ENCODE measurements at places on chromosomes 13 and 19. TPM values are rescaled to one million over a fixed set of nuclear protein-coding genes. Genes with fewer than 3 reads are reported as not detected.

Gene SLC7A1
- total RNA-seq, result 68.5 TPM

Gene DNAJC3
- 24.0 TPM for total RNA-seq

Gene GAS6
- 3.0 TPM for total RNA-seq

Gene SSBP4
- 122 TPM for total RNA-seq

Gene ZNF229
- 0.66 TPM for total RNA-seq

Gene MAMSTR
- total RNA-seq, result 1.1 TPM

Gene CEACAM20
- total RNA-seq, result not detected
